ENCODE measurements at places on chromosomes 5 and 9.

DNA sequence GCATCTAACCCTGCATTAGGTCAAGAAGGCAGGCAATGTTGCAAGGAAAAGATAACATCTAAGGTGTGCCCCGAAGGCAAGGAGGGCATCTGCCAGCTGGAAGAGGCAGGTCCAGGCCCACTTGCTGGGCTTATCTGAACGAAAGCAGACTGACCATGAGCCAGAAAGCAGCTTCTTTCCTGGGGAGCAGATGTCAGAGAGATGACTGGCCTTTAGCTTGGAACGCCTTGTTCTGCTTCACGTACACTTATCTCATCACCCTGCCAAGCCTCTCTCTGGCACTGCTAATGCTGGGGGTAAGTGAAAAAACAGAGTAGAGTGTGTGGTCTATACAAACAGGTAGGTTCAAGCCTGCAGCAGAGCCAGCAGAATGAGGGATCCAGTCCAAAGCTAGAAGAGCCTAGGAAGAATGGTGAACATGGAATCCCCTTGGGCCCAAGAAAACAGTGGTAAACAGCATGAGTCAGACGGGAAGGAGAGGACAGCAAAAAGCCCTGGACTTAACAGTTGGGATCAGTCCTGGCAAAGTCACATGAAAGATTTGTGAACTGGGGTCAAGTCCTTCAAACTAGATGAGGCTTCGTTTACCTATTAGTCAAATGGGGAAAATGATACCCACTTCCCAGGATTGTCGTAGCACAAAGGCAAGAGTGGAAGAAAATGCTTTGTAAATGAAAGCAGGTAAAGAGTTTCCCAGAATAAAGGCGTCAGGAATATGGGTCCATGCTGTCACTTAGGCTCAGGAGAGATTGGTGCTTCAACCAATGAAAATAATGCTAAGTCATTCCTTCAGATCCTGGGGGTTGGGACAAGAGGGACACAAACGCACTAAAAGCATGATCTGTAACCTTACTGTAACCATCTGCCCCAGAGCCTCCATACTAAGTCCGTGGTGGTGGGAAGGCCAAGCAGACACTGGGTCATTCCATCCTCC, 200.9 kb downstream of the SLIT3 start:
- no peak for DNase-seq

DNA sequence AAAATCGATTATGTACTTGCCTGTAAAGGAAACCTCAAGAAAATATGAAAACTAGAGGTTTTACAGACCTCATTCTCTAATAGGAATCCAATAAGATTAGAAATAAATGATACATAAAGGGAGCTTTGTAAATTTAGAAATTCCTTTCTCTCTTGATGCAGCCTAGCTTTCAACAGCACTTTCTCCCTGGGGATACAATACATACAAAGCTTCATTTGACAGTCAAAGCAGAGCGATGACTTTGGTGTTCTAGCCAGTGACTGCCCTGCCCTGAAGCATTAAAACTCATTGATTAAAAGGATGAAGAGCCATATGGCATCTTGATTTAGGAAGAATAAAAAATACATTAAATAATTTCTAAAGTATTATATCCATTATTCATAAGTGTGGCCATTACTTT, 46.3 kb upstream of the GLIS3 start:
- DNase-seq, result no peak

DNA sequence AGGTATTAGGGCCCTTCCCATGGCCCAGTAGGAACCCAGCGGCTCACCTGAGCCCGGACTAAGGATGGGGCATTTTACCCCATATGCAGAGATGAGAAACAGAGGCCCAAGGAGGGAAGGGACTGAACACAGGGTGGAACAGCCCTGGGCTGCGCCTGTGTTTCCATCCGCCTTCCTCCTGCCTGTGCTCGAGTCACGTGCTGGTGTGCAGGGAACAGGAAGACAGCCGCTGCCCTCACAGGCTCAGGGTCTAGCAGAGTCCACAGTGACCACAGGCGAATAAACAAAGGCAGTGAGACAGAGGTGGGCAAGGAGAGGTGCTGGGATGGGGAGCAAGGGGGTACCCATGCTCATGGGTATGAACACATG, 129.4 kb downstream of the C9orf50 start:
- no peak for DNase-seq

GRCh38 chr5:90557391-90557790, 1.2 kb upstream of the ADGRV1 start:
- no peak for DNase-seq

Data from hematopoietic multipotent progenitor cell treated with erythropoietin and hydrocortisone succinate and interleukin-3 and kit ligand, for 17 days (in vitro differentiated cells).